ENCODE measurements at places on chromosomes 7 and 10.

DNA sequence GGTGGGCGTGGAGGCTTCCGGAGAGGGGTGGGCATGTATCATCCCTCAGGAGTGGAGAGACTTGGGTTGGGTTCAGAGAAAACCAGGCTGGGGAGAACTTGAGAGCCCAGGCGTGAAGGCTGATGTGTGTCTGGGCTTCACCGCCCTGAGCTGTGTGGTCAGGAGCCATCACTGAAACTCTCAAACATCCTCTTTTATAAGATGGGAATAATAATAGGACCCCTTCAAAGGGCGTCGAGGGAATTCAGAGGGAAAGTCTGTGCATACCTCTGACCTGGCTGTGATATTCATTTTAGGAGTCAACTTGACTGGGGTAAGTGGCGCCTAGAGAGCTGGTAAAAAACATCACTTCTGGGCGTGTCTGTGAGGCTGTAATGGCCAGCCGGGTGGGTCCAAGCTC lies 21.1 kb upstream of the PSMG3 start:
- DNase-seq = no peak

DNA sequence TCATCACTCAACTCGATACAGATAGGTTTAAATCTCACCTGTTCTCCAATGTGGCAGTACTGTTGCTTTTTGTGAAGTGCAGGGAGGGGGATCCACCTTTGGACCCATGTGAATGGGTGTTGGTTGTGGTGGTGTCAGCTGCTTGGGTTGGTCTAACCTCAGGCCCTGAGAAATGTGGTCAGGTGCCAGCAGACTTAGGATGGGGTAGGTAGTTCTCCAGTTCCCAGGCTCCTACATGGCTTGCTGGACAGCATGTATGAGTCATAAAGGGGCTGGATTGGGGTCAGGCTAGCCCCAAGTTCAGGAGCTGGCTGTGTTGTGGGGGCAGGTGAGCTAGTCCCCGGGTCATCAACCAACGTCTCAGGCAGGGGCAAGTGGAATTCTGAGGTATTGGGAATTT lies 472.6 kb upstream of the CNTNAP2 start:
- DNase-seq = no peak

- no peak for DNase-seq
These were observed 189.9 kb upstream of the PDE1C start for GRCh38 chr7:32259931-32260596.

DNA sequence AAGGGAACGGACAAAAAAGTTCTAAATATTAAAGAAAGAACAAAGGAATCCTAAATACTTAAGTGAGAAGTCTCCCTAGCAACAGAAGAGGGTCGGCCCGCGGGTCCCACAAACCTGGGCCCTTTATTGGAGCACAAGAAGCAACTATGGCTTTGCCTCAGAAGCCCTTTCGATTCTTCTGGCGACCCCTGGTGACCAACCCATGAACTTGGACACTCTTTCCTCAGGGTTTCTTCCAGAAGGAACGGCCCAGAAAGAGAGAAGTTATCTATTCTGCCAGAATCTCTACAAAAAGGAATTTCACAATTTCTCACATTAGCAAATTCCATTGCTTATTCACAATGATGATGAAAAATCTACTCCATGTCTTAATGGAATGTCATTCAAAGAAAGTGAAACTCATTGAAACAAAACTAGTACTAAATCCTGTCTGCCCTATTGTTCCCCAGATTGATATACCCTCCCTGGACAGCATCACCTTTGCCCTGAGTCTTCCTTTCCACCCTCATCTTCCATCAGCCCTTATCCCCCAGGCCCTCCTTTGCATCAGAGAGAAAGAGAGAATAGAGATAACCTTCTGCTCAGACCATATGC lies 43.7 kb downstream of the CPVL start:
- peak; percentile 55 for DNase-seq

DNA sequence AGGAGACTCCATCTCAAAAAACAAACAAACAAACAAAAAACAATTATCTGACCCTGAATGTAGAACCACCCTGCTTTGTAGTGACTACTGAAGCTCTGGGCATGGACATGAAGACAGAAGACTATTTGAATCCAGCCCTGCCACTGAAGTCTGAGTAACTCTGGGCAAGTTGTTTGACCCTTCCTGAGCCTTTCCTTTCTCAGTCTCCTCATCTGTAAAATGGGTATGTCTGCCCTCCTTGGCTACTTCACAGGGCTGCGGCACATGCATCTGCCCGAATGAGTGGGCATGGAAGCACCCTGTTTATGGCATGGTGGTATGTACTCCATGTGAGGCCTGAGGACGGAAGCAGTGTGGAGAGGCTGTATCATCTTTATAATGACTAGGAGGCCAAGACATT lies 22.2 kb upstream of the MALSU1 start:
- no peak for DNase-seq

DNA sequence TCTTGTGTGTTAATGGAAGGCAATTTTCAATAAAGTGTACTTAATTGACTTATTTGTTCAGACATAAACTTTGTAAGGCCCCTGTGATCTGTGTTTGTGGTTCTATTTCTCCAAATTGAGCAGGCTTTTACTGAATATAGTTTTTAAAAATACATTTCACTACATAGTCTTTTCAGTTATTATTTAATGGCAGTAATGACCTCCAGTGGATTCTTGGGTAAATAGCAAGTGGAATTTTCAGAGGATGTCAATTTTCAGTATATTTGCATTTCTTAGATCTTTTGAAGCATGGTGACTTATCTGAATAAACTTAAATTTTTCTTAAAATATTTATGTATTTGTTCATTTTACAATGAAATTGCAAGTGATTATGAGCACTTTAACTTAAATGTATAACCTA lies 203.1 kb upstream of the PCLO start:
- DNase-seq = no peak

- no peak for DNase-seq
These were observed 336.4 kb upstream of the TMEM229A start for GRCh38 chr7:124369310-124369709.

DNA sequence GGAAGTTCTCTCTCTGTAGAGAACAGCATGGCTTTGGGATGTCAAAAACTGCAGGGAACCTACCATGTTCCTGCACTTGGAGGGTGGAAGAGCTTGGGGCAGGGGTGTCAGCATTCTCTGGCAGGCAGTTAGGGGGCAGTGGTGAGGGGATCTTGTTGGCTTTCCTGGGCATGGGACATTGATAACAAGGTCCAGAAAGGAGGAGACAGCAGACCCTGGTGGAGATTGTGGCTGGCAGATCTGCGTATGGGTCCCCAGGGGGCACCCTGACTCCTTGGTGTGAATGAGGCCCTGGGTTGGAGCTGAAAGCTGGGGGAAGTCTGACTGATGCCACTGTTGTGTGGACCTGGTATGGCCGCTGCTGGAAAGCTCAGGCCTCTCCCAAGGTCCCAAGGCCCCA lies 22.9 kb upstream of the CAMK2B start:
- peak; percentile 72 for DNase-seq

DNA sequence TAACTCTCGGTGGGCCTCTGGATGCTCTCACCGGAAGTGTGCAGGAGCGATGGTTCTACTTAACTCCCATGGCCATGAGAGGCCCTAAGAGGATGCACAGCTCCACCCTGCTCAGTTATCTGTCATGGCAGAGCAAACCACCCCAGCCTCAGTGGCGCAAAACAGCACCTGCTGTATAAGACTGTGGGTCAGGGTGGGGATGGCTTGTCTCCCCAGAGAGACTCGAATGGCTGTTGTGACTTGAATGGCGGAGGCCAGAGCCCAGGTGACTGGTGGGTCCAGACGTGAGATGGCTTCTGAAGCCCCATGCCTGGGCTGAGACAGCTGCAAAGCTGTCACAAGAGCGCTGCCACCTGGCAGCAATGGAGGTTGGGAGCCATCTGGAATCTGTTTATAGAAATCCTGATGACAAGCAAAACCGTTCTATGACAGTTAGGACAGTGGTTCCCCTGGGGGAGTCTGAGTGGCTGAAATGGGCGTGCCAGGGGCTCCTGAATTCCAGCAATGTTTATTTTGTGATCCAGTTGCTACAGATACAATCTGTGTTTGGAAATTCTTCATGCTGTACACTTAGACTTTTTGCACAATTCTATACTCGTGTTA lies 490.5 kb downstream of the TCERG1L start:
- no peak for DNase-seq

DNA sequence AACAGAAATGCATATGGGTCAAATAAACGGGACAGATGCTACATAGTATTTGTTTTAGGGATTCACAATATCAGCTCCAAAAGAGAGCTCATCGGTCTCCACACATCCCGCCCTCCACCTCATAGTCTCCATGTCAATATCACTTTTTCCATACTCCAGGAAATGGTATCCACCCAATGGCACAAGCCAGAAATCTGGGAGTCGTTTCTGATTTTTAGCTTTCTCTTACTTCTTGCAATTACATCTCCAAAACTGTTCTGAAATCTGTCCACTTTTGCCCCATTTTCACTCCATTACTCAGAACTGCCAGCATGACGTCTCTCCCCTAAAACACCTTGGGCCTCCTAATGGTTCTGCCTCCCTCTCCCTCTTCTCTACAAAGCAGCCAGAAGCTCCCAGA lies 47.4 kb upstream of the EZH2 start:
- no peak for DNase-seq

- no peak for DNase-seq
These were observed 139.0 kb downstream of the FGFR2 start for GRCh38 chr10:121459279-121459621.

GRCh38 chr10:77236029-77236428 lies 401.6 kb downstream of the KCNMA1 start:
- no peak for DNase-seq

GRCh38 chr7:4166807-4167206 lies 515.3 kb upstream of the FOXK1 start:
- no peak for DNase-seq

- no peak for DNase-seq
These were observed 343.8 kb downstream of the KCNMA1 start for GRCh38 chr10:77293773-77294172.

DNA sequence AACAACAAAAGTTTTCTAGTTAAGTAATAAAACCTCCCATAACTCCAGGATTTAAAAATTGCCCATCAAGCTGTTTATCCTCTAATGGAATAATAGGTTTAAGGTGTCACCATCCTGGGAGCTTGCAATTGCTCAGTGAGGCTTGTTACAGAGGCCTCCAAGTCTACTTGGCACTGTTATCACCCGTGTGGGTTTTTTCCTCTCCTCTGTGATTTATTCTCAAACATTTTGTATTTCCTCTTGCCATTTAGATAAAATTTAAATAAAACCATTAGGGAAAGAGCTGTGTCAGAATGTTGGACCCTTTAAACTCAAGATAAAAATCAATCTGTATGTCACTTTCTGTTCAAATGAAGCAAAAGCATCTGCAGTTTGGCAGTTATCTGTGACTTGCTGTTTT lies 202.6 kb downstream of the GALNT17 start:
- no peak for DNase-seq

- DNase-seq = peak; percentile 24
These were observed 233.2 kb downstream of the RPS24 start for GRCh38 chr10:78266741-78267469.

DNA sequence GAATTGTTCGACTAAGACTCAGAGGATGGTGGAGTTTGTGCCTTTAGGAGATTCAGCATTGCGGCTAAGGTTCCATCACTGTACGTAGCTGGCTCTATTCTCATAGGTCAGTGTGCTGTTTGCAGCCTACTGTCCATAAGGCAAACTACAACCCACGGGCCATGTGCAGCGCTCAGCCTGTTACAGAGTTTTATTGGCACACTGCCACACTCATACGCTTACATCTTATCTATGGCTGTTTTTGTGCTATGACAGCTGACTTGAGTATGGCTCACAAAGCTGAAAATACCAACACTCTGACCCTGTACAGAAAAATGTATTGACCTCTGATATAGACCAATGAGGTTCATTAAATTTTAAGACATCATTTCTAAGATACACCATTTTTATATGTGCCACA lies 114.5 kb downstream of the ARID5B start:
- DNase-seq = peak; percentile 19

DNA sequence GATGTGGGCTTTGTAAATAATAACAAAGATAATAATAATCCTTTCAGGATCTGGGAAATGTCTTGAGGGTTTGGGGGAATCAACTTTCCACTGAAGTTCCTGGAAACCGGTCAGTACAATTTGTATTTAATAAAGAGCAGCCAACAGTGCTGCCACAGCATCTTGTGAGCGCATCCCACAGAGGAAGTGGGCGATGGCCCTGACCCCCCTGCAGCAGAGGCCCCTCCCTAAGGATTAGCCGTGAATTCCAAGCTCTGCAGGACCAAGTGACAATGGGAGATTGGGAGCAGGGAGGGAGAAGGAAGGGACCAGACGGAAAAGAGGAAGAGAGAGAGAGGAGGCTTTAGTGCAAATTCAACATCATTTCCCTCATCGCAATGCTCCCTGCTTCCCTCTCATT lies 349.2 kb downstream of the RNLS start:
- DNase-seq = no peak

DNA sequence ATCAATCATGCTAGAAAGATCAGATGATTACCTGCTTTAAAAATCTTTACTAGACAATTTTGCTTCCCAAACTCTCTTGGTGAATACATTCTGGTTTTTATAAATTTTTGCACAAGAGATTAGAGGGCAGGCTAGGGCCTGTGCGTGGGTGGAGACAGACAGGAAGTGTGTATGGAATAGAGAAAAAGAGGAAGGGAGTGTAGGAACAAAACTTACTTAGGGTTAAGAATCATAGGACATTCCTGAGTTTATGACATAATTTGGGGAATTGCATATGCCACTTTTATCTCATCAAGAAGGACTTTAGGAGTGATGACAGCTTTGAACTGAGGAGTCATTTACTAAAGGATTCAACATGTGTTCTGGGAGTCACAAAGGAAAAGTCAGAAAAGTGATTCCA lies 31.3 kb downstream of the LAMB1 start:
- peak; percentile 43 for DNase-seq

DNA sequence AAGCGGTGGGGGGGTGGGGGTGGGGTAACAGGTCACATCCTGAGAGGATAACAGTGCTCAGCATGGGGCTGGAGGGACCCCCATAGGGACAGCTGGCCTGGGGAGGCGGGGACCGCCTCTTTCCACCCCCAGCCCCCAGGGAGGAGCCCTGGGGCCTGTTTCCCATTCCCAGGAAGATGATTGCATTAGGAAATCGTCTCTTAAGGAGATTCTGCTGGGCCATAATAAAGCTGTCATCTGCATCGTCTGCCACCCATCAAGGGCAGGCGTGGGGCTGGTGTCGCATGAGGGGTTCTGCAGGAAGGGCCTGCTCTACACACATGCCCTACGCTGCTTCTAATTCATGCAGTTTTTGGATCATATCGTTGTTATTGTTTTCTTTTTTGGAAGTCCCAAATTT lies 17.2 kb downstream of the RET start:
- DNase-seq = no peak

Measured in EL (cell line).